Epithelial cell of esophagus (primary cell): ENCODE measurements at places on chromosomes 1 and 21.
A peak's percentile ranks its signal among the peaks of the same experiment; 100 is the strongest.

GRCh38 chr1:8223526-8223925, 94.4 kb upstream of the SLC45A1 start:
- peak; percentile 73 for DNase-seq

- DNase-seq = no peak
Measured at GRCh38 chr1:221174330-221174993, 295.2 kb downstream of the HLX start.

GRCh38 chr1:101216623-101217022, 20.2 kb upstream of the S1PR1 start:
- peak; percentile 77 for DNase-seq

- DNase-seq = no peak
Measured at GRCh38 chr1:97919585-97920261, 1.1 kb downstream of the DPYD start.

DNA sequence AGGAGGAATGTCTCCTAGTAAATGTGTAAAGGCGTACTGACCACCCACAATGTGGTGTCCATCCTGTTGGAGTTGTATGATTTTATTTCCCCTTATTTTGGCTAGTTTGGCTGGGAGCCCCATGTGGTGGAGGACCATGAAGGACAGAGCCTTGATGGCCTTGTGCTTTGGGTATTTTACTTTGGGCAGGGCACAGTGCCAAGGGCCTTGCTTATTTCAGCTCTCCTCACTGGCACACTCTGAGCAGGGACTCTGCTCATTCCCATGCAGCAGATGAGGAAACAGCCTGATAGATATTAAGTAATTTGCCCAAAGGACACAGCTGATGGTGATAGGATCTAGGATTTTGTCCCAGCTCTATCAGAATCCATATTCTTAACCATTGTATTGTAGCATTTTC, 50.2 kb downstream of the SMYD2 start:
- no peak for DNase-seq

DNA sequence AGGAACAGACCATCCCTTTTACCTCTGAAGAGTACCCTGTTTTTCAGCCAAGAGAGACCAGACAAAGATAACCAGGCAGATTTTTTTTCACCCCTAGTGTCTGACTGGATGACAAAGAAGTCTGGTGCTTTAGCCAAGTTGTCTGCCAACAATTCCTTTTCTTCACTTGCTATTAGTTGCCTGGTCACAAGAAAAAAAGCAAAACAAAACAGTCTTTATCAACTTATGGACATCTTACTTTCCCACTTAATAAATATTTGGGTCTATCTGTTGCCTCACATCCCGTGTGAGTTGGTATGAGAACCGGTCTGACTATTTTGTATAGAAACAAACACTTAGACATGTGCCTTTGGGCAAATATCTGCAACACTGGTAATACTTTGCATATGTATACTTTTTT, 662.9 kb downstream of the PLPP3 start:
- DNase-seq = peak; percentile 77

- no peak for DNase-seq
Measured at GRCh38 chr1:84506729-84507453, 510 bp upstream of the GNG5 start.

DNA sequence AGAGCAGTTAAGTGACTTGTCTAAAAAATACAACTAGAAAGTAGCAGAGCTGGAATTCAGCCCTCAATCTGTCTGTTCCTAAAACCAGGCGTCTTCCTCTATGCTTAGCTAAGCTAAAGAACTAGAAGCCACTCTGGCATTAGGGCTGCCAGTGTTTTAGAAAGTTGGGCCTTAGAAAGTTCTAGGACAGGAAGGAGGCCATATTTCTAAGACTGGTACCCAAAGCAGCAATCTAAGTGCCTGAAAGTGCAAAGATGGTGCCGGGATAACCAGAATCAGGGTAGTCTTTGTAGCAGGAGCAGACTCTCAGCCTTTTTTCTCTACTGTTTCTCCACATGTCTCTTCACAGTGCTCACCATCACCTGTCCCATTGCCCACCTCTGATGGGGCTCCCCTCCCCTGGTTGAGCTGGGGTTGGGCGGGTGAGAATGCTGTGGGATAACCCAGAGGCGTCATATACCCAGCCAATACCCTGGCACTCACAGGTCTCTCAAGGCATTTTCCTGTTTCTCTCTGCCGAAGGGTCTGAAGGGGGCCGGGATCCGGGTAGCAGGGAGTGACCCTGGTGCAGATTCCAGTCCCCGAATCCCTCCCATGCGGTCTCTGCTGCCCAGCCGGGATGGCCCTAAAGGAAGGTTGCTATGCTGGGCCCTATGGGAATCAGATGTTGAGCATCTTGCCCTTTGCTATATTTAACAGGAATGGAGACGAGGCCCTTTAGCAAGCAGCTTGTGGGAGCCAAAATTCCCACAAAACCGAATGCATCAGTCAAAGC, 1.1 kb upstream of the RCSD1 start:
- DNase-seq = no peak

DNA sequence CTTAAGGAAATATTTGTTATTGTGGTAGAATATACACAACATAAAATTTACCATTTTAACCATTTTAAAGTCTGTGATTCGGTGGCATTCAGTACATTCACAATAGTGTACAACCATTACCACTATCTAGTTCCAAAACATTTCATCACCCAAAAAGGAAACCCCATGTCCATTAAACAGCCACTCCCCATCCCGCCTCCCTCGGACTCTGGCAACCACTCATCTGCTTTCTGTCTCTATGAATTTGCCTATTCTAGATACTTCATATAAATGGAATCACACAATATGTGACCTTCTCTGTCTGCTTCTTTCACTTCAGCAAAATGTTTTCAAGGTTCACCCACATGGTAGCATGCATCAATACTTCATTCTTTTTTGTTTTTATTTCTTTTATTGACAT, 51.3 kb downstream of the PTP4A2 start:
- DNase-seq = no peak

DNA sequence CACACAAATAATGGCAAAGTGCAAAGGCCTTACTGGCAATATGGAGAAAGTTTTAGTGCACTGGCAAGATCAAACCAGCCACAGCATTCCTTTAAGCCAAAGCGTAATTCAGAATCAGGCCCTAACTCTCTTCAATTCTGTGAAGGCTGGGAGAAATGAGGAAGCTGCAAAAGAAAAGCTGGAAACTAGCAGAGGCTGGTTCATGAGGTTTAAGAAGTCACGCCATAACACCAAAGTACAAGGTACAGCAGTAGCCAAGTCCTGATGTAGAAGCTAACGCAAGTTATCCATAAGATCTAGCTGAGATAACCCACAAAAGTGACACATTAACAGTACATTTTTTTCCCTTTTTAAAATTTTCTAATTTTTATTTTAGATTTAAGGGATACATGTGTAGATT, 57.1 kb downstream of the SLC27A3 start:
- no peak for DNase-seq

DNA sequence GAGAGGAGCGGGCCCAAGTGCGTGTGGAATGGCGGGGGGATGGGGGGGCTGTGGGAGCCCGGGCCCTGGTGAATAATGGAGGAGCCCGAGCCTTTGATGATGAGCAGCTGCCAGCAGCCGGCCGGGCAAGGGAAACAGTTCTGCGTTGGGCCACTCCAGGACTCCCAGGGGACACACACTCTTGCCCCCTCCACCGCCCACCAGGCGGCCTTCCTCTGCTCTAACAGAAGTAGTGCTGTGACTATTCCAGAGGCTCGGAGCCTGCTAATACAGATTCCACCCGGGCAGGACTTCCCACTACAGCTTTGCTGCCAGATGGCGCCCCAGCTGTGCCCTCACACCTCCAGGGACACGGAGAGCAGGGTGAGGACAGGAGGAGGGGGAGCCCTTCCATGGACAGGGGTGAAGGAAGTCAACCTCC, 48.2 kb upstream of the LRP8 start:
- no peak for DNase-seq

- DNase-seq = no peak
Measured at GRCh38 chr1:18684303-18684702, 53.7 kb downstream of the PAX7 start.

- no peak for DNase-seq
Measured at GRCh38 chr21:45030682-45031570, 43.5 kb upstream of the ADARB1 start.

- peak; percentile 42 for DNase-seq
Measured at GRCh38 chr1:121522061-121522759, 337.4 kb downstream of the SRGAP2C start.

DNA sequence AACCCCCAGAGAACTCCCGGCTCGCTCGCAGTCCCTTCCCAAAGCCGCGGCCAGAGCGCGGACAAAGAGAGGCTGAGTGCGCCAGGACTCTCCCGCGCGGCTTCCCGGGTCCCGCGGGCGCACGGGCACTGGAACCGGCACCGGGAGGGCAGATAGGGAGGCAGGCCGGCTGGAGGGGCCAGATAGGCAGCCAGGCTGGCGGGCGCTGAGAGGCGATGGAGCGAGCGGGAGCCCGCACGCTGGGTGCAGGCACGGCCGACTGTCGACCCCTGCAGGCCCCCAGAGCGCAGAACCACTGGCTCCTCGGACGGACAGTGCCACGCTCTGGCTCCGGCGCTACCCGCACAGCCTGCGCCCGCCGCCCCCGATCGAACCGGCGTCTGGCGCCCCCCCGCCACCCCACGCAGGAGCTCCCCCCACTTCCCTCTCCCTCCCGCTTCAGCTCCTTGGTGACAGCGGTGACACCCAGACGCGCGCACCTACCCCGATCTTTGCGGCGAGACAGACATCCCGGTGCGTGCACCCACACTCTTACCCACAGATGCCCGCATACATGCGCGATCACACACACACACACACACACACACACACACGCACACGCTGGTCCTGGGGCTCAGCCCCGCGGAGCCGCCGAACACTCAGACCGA, 534 bp downstream of the SLC6A9 start:
- peak; percentile 53 for DNase-seq

- DNase-seq = peak; percentile 81
Measured at GRCh38 chr1:180360333-180361075, 130.4 kb downstream of the LHX4 start.

DNA sequence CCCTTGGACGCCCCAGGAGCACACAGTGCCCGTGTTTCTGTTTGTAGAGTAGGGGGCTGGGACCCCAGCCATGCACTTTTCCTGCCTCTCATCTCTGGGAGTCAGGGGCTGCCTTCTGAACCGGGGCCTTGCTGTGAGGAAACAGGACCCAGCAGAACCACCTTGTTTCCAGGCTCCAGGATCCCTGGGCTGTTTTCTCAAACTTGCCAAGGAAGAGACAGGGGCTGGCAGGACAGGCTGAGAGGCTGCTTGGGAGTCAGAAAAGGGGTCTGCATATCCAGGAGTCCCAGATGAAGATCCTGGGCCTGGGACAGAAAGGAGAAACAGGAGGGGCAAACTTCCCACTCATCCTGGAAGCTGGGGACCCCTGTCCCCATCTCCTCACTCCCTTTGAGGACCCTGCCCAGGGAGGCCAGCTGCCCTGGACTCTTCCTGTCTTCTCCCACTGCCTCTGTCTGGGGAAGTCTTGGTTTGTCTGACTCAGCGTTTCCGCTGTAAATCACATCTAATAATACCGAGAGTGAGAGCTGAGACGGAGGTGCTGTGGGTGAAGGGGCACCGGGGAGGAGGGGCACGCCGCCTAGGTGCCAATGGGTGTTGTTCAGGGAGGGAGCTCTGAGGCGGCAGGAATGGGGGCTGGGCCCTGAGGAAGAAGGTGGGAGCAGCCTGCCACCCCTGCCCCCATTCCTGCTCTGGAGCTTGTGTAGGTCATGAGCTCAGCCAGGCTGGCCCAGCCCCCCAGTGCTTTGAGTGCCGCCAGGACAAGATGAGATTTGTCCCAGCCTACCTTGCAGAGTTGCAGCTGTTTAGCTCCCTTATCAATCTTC, 16.7 kb downstream of the POU3F1 start:
- DNase-seq = peak; percentile 80

- DNase-seq = peak; percentile 1
Measured at GRCh38 chr1:93078638-93078985, 471 bp upstream of the MTF2 start.

GRCh38 chr1:42014823-42015222, 96.1 kb upstream of the HIVEP3 start:
- no peak for DNase-seq

DNA sequence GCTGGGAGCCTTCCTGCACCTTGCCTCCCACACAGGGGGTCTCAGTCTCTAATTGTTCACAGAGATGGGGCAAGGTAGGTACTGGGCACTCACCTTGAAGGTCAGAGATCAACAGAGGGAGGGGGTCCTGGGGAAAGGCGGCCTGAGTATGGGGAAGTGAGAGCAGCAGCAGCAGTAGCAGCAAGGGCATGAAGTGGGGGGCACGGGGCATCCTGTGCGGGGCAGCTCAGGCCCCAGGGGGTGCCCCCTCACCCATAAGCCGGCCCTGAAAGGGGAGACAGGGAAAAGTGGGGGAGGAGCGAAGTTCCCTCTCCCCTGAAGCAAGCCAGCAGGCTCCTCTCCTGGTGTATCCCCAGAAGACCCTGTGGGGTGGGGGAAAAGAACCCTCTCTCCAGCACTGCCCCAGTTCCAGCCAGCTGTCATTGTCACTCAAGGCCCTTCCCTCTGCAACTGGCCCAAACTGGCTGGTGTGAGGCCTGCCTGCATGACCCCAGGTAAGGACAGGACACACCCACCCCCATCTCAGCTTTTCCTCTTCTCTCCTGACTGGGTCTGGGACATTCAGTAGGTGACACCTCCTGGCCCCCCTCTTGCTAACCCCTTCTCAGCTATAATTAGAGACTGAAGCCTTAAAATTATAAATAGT, 3.9 kb downstream of the SEMA6C start:
- DNase-seq = no peak

DNA sequence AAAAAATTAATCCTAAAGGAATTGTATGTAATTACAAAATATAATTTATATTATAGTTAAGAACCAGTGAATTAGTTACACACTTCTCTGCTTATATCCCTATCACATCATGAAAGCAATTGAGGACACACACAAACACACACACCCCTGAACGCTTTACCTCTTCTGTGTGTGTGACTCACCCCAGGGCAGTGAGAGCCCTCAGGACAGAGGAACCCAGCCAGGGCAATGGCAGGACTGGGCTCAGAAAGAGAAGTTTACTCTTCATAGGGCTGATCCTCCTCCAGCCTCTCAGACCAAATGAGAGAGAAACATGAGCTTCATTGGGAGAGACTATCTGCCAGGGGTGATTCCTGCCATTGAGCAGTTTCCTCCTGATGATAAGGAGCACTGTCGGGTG, 38.1 kb downstream of the SLC44A3 start:
- DNase-seq = peak; percentile 62

GRCh38 chr1:27218736-27219135, 15.7 kb upstream of the WDTC1 start:
- DNase-seq = no peak

DNA sequence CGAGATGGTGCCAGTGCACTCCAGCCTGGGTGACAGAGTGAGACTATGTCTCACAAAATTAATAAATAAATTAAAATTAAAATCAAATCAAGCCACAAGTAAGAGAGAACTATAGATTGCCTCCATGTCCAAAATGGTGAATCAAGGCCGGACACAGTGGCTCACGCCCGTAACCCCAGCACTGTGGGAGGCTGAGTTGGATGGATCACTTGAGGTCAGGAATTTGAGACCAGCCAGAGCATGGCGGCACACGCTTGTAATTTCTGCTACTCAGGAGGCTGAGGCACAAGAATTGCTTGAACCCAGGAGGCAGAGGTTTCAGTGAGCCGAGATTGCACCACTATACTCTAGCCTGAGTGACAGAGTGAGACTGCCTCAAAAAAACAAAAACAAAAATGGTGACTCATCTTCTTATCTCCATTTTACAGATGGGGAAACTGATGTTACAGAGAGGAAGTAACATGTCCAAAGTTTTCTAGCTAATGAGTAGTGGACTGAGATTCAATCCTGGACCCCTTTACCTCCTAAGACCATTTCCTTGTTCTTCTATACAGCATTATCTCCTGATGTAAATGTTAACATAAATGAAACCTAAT, 99.0 kb upstream of the HNRNPU start:
- DNase-seq = no peak
